ENCODE measurements at places on chromosomes 3 and 15.

DNA sequence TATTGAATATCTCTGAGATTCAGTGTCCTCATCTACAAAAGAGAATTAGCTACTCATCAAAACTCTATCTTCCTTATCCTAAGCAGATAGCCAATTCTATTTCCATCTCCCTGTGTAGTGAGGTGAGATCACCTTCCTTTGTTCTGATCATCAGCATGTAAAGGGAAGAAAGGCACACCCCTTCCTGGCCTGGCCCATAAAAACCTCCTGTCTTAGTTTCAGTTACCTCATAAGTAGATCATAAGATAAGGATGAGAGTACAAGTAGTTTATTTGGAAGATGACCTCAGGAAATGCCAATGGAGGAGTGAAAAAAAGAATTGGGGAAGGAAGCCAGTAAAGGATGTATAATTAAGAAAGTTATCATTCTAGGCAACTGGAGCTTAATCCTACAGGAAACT is 114.5 kb upstream of the GADL1 start:
- DNase-seq, result no peak

- DNase-seq, result no peak
These were observed 36.9 kb downstream of the SH3BP5 start for GRCh38 chr3:15295506-15295905.

DNA sequence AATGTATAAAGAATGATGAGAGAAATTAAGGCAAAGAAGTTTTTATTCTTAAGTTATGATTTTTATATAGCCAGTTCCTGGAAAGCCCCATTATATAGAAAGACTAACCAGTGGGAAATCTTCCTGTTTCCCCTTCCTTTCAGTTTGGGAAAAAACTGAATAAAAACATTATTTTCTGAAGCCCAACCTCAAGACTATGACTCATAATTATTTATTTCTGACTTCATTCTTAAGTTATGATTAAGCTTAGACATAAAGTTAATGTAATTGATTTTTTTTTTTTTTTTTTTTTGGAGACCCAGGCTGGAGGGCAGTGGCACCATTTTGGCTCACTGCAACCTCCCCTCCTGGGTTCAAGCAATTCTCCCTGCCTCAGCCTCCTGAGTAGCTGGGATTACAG is 55.8 kb downstream of the TRPC1 start:
- DNase-seq, result no peak

- DNase-seq, result no peak
These were observed 9.7 kb downstream of the TRPM7 start for GRCh38 chr15:50676799-50677483.

DNA sequence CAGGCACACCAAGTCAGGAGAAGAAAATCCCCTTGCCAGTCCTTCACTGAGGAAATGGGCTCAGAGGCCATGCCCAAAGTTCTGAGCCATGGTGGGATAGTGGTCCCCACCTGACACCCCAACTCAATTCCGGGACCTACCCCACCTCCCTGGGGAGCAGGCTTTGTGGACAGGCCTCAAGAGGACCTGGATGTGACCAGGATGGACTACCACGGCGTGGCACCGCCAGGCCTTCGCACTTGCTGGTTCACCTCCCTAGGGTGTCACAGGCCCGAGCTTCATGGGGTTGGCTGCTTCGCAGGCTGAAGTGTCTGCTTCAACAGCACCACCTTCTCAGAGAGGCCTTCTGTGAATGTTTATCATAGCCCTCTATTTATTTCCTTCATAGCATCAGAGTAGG is 31.7 kb downstream of the POC1A start:
- DNase-seq, result no peak

DNA sequence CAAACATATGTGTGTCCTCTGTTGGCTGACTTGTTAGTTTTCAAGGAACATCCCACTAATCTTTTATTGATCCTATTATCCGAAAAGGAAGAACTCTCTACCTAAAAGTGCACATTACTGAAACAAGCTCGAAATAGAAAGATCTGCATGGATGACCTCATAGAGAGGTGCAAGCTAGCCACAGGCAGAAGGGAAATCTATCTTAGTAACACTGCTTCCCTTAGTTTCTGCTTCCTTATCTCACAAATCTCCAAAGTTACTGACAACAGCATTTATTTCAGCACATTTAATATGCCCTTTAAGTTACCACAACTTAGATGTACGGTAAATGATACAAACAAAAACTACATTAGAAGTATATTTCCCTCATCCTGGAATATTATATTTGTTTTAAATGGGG is 285.1 kb upstream of the CCDC54 start:
- DNase-seq, result no peak

DNA sequence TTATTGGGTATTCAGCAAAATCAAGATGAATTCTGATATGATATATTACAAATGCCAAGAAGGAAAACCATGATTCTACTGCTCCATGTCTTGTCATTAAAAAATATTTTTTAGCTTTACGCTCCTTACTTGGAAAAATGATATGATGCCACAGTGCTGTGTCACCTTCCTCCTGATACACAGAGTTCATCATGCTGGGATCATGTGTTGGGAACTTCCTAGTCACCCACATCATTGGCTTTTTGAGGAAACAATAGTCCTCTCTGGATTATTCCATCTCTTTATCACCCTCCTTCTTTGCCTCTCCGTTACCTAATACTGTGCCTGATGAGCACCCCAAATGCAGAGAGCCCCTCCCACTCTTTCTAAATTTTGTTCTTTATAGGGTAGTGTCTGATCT is 94.3 kb upstream of the PFN2 start:
- no peak for DNase-seq

DNA sequence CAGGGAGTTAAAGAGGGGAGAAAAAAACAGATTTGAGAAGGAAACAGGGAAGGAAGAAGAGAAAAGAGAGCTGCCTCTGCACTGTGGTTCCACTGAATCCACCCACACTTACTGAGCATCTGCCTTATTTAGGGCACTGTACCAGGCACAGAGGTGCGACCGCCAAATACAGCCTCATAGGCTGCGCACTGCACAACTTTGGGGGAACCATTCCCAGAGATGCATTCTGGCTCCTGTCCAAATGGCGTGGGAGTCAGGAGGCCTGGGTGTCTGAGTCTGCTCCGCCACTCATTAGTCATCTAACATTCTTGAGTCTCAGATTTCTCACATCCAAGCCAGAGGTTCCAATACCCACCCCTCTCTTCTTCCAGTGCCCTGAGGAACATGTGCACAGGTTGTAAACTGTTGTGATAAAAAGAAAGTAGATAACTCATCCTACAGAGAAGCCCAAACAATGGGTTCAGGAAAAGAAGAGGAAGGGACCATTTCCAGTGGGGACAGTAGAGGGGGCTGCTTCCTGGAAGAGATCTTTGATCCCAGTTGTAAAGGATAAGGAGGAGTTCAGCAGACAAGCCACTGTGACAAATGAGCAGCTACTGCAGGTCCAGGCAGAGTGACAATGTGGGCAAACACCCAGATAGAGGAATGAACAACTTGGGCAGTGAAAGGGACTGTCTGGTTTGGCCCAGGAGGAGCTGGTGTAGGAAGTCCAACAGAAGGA is 254.6 kb downstream of the UACA start:
- no peak for DNase-seq

GRCh38 chr3:154690413-154690812 is 260.4 kb upstream of the GPR149 start:
- no peak for DNase-seq

DNA sequence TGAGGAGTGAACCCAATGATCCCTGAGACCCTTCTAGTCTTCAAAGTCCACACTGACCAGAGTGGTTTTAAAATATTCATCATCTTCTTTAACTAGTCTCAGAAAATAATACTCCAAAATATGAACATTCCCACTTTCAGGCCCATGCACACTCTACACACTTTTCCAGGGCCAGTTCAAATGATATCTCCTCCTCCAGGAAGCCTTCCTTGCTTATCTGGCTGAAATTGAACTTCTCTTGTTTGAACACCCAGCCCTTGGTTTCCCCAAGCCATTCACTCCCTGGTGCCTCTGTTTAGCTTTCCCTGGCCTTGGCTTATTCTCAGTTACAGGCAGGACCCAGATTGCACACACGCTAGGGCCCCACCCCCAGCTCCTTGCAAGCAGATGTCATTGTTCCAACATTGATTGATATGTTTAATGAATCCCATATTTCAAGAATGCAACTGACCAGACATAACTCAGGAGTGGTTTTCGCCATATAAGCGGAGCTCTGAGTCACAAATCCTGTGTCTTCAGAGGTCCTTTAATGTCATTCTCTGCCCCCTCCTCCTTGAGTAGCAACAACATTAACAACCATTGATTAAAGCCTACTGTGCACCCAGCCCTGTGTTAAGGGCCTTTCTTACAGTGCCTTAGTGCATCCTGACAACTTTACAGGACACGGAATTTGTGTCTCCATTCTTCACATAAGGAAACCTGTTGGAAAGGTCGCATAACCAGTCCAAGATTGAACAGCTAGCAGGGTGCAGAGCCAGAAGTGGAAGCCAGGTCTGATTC is 2.1 kb downstream of the ITGA11 start:
- no peak for DNase-seq

DNA sequence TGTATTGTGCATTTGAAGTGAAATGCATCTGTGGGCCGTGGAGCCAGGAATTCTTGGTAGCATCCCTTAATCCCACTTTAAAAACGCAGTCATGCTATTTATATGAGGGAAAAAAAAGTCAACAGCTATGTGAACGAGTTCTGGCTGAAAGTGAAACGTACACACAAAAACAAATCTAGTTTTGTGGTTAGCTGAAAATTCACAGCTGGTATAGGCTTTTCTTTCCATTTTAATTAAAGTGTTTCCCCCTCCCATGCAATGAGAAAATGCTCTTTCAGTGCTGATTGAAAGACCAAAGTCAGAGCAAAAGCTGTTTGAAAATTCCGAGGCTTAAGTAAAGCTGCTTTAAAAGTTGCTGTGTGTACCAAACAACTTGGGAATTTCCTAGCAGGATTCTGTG is 297.4 kb downstream of the PLCL2 start:
- DNase-seq, result no peak

Data from neuronal stem cell (in vitro differentiated cells).